ENCODE measurements at places on chromosomes 7 and 10.

- no peak for DNase-seq
These were observed 9.0 kb downstream of the LRRC27 start for GRCh38 chr10:132341017-132341416.

- DNase-seq, result no peak
These were observed 69.4 kb downstream of the RNF133 start for GRCh38 chr7:122629412-122629953.

DNA sequence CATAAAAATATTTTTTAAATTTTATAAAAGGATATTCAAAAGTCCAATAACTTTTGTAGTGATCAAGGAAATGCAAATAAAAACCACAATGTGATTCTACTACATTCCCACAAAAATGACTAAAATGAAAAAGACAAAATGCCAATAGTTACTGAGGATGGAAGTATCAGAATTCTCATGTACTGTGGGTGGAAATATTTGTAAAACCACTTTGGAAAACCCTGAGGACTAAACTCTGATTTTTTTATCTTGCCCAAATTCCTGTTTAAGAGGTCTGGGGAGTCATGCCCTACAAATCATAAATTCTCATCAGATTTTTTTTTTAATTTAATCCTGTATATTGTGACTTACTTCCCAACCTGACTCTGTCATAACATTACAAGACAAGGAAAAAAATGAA is 9.8 kb upstream of the SEMA3D start:
- no peak for DNase-seq

DNA sequence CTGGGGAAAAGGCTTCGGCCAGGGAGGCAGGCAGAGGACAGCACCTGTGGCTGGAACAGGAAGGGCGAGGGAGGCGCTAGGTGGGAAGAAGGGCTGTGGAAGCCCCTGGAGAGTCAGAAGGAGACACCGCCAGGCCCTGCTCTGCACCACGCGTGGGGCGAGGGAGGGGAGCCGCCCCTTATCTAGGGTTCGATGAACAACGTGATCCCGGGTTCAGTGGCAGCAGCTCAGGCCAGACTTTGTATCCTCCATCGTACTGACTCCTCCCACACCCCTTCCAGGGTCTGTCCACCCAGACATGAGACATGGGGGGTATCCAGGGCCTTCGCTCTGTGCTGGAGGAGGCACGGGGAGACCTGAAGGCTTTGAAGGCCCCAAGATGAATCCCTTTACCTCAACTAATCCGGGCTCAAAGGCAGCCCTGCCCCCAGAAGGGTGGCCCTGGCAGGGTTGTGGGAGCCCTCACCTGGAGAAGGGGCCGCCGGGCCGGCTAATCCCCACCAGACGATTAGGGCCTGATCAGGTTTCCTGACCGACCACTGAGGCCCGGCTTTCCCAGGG is 110.8 kb downstream of the PDGFA start:
- DNase-seq, result no peak

- no peak for DNase-seq
These were observed 209.9 kb downstream of the SEMA3E start for GRCh38 chr7:83439026-83439425.

- no peak for DNase-seq
These were observed 417.2 kb downstream of the PLXDC2 start for GRCh38 chr10:20233423-20233822.

GRCh38 chr7:70590126-70590854 is 541.7 kb upstream of the GALNT17 start:
- no peak for DNase-seq

DNA sequence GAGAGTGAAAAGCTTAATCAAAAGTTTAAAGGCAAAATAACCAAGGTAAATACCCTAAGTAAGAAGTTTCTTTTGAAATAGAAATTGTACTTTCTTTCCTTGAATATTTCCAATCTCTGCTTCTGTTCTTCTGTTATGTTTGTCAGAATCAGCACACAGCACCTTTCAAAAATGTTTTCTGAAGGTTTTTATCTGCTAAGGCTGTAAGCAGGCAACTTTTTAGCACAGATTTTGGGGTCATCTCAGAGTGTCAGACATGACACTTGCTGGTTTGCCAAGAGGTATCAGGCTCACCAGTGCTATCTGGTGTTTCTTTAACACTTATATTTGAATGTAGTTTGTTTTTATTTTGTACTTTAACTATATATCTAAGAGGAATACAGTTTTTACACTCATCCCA is 94.2 kb downstream of the CDK6 start:
- no peak for DNase-seq

GRCh38 chr10:115649217-115649616 is 556.1 kb downstream of the ATRNL1 start:
- no peak for DNase-seq

GRCh38 chr10:42963312-42963711 is 113.6 kb upstream of the RET start:
- no peak for DNase-seq
